HuH-7 (cell line): ENCODE measurements at places on chromosomes 5 and 9.

DNA sequence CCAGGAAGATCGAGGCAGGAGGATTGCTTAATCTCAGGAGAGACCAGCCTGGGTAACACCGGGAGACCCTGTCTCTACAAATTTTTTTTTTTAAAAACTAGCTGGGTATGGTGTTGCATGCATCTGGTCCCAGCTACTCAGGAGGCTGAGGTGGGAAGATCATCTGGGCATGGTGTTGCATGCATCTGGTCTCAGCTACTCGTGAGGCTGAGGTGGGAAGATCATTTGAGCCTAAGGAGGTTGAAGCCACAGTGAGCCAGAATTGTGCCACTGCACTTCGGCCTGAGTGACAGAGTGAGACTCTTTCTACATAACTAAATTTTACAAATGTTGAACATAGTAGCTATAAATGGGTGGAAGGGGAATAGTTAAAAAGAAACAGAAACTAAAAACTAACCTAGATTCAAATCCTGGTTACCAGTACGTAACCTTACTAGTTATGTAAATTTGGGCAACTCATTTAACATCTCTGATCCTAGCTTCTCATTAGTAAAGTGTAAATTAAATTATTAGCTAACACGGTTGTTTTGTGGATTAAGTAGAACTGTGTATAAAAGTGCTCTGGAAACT lies 41.7 kb downstream of the TMEM161B start:
- no peak for DNase-seq

DNA sequence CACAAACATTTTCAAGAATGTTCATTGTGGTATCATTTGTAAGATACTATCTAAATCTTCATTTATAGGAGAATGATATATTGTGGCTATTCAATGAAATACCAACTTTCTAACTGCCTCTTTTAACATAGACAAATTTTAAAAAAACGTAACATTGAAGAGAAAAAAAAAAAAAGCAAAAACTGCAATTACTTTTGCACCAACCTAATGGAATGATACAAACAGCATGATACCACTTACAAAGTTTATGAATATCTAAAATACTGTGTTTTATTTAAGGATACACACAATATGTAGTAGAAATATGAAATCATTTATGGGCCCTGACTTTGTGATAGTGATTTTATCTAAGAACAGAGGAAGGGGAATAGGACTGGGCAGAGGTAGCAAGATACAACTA lies 24.1 kb downstream of the PSMD5 start:
- no peak for DNase-seq

- no peak for DNase-seq
Measured at GRCh38 chr9:130688072-130688471, 5.5 kb upstream of the EXOSC2 start.

GRCh38 chr5:38443390-38443789 lies 113.1 kb downstream of the LIFR start:
- DNase-seq: no peak

DNA sequence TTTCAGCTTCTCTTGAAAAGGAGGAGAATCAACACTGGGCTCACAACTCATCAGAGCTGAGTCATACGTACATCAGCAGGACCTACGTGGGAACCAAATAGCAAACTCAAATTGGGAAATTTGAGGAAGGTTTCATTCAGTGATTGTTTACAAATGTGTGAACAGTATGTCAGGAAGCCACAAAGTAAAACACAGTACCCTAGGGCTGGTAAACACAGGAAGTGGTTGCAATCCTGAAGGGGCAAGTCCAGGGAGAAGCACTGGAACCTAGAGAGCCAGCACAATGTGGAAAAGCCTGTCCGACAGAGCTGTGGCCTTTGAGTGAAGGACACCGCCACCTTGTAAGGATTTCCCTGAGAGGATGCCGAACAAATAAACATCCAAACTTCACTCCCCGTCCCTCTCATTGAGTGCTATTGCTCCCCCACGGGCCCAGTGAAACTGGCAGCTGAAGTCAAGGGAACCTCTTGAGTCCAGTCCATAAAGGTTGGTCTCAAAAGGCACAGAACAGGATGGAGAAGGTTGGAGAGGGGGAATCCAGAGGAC lies 26.7 kb upstream of the RICTOR start:
- peak; percentile 34 for DNase-seq

GRCh38 chr9:38489057-38489456 lies 64.8 kb upstream of the IGFBPL1 start:
- no peak for DNase-seq

DNA sequence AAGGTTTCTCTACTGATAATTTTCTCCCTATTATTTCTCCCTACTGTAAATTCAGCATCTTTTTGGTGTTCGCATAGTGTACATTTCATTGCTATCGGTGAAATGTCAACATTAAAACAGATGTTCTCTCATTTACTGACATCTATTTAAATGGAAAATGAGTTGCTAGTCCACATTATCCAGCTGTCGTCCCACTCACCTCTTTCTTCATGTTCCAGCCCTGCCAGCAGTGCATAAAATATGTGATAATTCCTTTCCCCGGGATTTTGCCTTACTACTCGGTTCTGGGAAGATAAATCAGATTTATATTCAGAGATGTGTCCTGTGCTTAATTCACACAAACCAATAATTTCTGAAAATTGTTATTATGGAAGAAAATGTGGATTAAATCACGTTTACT lies 155.8 kb downstream of the MYO10 start:
- no peak for DNase-seq

DNA sequence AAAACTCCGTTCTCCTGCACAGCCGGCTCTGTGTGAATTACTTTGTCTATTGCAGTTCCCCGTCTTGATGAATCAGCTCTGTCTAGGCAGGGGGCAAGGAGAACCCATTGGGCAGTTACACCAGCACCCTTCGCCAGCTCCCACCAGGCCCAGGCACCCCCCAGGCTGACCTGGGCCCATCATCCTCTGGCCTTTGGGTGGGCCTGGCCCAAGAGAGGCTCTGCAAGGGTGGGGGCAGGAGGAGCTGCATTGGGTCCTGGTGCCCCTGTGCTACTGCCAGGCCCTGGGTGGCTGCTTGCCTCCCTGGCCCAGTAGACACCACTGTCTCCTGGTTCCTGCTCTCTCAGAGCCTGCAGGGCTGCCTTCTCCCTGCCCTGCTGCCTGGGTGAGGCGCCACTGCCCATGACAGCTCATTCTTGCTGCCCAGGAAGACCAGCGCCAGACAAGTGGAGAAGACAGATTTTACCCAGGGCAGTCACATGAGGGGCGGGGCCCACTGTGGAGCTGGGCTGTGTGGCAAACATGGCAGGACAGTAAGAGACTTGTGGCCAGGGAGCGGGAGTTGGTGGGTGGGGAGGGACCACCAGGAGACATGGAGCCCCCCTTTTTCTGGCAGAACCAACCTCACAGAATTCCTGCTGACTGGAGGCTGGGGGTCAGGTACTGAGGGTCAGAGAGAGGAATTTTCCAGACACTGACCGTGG lies 67.2 kb downstream of the MRPL36 start:
- no peak for DNase-seq

DNA sequence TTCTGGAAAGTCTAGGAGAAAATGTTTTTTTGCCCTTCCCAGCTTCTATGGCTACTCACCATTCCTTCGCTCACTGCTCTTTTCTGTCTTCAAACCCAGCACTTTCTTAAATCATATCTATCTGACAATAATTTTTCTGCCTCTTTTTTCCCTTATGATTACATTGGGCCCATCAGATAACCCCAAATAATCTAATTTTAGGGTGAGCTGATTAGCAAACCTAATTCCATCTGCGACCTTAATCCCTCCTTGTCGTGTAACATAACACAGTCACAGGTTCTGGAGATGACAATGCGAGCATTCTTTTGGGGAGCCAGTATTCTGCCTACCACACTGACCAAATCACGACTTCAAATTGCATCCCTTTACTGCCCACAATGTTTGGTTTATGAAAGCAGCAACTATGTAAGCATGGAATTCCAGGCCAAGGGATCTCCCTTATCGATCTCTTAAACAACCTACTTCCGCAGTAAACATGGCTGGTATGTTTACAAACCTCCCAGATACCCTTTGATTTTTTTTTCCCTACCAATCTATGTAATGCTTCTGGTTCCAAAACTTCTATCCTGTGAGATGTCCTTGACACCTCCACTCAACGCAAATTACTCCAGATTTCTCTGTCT lies 2122.2 kb downstream of the MAT2B start:
- DNase-seq: peak; percentile 52

DNA sequence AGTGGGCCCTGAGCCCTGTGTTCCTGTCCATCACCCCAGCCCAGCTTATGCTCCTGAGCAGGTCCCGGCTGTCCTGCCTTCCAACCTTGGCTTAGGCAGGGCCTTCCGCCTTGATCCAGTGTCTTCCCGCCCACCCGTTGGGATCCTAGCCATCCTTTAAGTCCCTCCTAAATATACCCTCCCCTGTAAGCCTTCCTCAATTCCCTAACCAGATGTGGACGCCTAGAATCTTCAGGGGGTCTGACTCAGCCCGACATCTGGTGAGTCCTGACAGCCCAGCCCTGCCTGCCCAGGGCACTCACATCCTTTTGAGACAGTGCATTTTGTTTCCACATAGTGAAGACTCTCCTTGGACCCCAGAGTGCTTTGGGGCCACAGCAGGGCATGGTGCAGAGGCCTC lies 23.7 kb downstream of the SLC6A7 start:
- DNase-seq: no peak

- no peak for DNase-seq
Measured at GRCh38 chr5:149820536-149821510, 90.7 kb downstream of the PPARGC1B start.

DNA sequence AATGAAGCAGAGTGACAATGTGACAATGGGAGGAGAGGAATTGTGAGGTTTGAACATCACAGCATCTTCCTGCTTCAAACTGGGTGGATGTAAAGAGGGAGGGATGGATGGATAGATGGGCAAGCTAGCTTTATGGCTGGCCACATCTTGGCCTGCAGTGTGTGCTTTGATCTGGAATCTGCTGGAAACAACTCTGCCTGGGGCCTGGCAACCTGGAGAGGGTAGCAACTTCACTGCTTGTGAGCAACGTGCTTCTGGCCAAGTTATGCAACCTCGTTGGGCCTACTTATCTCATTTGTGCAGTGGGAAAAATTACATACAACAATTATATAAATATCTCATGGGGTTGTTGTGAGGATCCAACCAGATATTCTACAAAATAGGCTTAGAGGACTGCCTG lies 5.3 kb downstream of the IL9 start:
- DNase-seq: no peak

DNA sequence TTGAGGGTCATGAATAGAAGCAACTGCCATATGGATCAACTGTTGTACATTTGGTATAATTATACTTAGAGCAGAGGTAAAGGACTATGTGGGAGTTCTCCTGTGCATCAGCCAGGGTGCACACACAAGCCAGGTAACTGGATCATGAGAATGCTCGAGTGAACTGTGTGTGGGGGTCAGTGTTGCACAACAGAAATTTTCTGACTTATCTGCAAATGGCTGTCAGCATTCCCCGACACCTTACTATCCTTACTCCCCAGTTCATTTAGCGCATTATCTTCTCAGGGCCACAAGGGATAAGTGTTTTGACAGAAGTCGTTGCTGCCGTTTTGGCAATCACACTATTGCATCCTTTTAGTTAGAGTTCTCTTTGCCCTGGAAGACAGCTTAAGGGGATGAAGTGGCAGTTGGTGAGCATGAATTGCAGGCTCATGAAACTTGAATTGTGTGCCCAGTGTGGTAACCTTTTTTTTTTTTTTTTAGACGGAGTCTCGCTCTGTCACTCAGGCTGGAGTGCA lies 1.7 kb downstream of the CANX start:
- DNase-seq: peak; percentile 45

GRCh38 chr5:2143646-2144353 lies 261.1 kb upstream of the IRX4 start:
- no peak for DNase-seq

DNA sequence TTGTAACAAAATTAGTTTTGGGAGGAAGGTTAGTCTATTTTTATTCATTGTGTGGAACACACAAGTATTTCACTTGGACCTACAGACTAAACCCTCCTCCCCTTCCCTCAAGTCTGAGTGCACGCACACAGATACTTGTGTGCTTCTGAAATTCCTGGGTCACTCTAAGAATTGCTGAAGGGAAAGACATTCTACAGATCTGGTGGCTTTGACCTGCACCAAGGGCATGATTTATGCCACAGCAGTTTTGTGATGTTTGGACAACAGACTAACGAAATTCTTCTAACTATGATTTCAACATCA lies 150.5 kb downstream of the ARL15 start:
- DNase-seq: no peak

GRCh38 chr9:110240198-110240597 lies 16.1 kb downstream of the TXN start:
- DNase-seq: no peak

DNA sequence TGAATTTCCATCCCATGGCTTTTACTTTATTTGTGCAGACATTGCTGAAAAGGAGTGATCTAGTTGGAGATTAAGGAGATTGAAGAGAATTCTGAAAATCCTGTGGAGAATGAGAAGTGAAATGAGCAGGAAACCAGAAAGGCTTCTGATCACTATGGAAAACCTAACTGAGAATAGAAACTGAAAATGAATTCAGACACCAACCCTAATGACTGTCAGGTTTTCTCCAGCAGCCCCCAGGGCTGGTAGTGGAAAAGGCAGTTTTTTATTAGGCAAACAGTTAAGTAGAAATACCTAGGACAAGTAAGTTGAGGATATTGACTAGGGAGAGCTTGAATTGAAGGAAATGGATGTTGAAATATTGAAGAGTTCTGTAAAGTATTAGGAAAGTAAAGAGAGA lies 14.7 kb upstream of the ARRDC3 start:
- DNase-seq: no peak

DNA sequence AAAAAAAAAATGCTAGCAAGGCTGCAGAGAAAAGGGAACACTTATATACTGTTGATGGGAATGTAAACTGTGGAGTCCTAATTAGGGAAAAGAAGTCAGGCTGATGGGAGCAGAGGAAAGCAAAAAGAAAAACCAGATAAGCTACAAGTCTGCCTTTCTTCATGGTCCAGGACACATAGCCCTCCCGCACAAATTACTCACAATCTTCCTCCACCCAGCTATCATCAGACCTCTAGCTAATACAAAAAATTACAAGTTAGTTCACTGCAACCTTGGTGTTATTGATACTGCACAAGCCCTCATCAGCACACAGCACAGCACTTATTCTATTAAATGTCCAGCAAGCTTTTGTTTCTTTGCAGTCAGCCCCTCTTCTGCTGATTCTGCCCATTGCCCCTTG lies 186.0 kb upstream of the ADRA1B start:
- DNase-seq: no peak

GRCh38 chr5:118461436-118461835 lies 526.9 kb downstream of the DTWD2 start:
- DNase-seq: no peak

DNA sequence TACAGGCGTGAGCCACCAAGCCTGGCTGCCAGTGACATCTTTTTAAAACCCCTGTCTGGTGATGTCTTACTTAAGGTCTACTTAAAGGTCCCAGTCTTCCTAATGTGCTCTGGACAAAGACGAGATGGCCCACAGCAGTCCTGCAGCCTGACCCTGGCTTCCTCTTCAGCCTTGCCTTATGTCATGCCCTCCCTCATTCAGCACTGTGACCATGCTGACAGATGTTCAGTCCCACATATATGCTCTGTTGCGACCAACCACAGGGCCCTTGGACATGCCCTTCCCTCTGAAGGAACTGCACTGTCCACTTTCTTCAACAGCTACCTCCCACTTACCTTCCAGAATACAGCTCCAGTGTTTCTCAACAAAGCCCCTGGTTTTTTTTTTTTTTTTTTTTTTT lies 172.8 kb upstream of the PANK3 start:
- DNase-seq: no peak
